Tibial nerve (tissue), 4 donors: ENCODE measurements at places on chromosomes 12 and 14. TPM values are rescaled to one million over a fixed set of nuclear protein-coding genes. Genes with fewer than 3 reads are reported as not detected.

GRCh38 chr12:103368167-103368566, 127.6 kb downstream of the C12orf42 start:
- H3K27ac ChIP-seq: no peak overlapping the region
- H3K36me3 ChIP-seq: no peaks in the 10 kb centered on the region
- no peak overlapping the region for H3K4me3 ChIP-seq

GRCh38 chr12:121388421-121388981, 11.4 kb upstream of the RNF34 start:
- H3K36me3 ChIP-seq: no peaks in the 10 kb centered on the region
- no peak overlapping the region for H3K27ac ChIP-seq
- no peaks in the 10 kb centered on the region for H3K27me3 ChIP-seq
- no peak overlapping the region for H3K4me3 ChIP-seq

GRCh38 chr14:72780751-72781150, 113.2 kb downstream of the DPF3 start:
- H3K27ac ChIP-seq: no peak overlapping the region
- no peaks in the 10 kb centered on the region for H3K36me3 ChIP-seq
- DNase-seq: no peak
- no peak overlapping the region for H3K4me3 ChIP-seq
- H3K27me3 ChIP-seq: no peaks in the 10 kb centered on the region
- H3K4me1 ChIP-seq: no peaks in the 10 kb centered on the region

ZCRB1 gene
- total RNA-seq: 22.2 TPM

- no peaks in the 10 kb centered on the region for H3K27me3 ChIP-seq
- no peaks in the 10 kb centered on the region for H3K4me1 ChIP-seq
- no peak overlapping the region for H3K27ac ChIP-seq
- H3K36me3 ChIP-seq: no peaks in the 10 kb centered on the region
Observed at GRCh38 chr12:33427071-33427470, 12.5 kb downstream of the SYT10 start.

DNA sequence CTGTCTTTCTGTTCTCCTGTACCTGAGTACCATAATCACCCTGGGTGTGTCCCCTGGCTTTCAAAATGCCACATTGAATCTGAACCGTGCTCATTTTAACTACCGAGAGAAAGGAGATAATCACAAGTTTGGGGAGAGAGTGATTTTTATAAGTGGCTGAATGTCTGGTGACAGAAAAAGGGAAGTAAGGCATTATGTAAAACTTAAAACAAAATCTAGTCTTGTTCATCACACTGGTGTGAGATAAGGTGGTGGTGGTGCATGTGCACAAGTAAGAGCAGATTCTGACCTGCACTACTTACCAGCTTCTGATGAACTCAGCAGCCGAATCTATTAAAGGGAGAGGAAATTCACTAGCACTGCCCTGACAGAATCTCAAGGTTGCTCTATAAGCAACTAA, 56.3 kb downstream of the SPPL3 start:
- peaks cover 36% of the 10 kb centered on the region for H3K4me1 ChIP-seq
- H3K36me3 ChIP-seq: no peaks in the 10 kb centered on the region
- no peak overlapping the region for H3K4me3 ChIP-seq
- no peak for DNase-seq
- no peaks in the 10 kb centered on the region for H3K27me3 ChIP-seq
- peak overlapping the region; percentile 48 for H3K27ac ChIP-seq

GRCh38 chr12:31331242-31331641, 5.3 kb upstream of the SINHCAF start:
- no peaks in the 10 kb centered on the region for H3K27me3 ChIP-seq
- no peaks in the 10 kb centered on the region for H3K4me1 ChIP-seq
- H3K4me3 ChIP-seq: no peak overlapping the region
- no peaks in the 10 kb centered on the region for H3K36me3 ChIP-seq

DNA sequence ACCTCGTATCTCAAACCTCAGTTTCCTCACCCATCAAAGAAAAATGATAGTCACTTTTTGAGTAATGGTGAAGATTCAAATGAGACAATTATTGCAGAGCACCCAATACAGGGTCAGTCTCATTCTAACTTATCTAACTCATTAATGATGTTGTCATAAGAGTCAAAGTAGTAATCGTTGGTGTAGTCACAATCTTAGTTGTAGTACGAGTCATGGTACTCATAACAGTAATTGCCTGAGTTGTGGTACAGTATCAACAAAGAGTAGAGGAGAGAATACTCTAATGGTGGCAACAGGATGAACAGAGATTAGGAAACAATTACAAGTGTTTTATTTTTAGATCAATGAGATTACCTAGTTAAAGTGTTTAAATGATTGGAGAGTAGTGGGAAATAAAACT, 93.6 kb upstream of the TMTC2 start:
- no peaks in the 10 kb centered on the region for H3K27me3 ChIP-seq
- H3K36me3 ChIP-seq: no peaks in the 10 kb centered on the region
- H3K4me1 ChIP-seq: no peaks in the 10 kb centered on the region
- H3K27ac ChIP-seq: no peak overlapping the region
- no peak for DNase-seq
